ENCODE measurements at places on chromosomes 1 and 21.

GRCh38 chr1:176768532-176768931 lies 305.6 kb downstream of the PAPPA2 start:
- no peak for DNase-seq

- DNase-seq: no peak
Measured at GRCh38 chr1:226575739-226576378, 27.3 kb downstream of the STUM start.

DNA sequence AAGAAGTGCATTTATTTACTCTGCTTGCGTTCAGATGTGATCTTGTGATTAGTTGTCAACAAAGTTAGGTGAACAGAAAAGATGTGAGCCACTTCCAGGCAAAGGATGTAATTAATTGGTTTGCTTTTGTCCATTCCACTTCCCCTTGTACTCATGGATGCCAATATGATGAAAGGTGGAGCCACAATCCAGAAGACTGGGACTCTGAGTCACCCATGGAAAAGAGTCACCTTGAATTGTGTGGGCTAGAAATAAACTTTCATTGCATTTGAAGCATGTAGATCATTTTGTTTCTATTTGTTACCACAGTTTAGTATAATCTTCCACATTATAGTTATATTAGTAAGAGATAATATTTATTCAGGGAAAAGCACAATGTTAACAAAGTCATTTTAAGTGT lies 684.2 kb downstream of the LTN1 start:
- DNase-seq: no peak

DNA sequence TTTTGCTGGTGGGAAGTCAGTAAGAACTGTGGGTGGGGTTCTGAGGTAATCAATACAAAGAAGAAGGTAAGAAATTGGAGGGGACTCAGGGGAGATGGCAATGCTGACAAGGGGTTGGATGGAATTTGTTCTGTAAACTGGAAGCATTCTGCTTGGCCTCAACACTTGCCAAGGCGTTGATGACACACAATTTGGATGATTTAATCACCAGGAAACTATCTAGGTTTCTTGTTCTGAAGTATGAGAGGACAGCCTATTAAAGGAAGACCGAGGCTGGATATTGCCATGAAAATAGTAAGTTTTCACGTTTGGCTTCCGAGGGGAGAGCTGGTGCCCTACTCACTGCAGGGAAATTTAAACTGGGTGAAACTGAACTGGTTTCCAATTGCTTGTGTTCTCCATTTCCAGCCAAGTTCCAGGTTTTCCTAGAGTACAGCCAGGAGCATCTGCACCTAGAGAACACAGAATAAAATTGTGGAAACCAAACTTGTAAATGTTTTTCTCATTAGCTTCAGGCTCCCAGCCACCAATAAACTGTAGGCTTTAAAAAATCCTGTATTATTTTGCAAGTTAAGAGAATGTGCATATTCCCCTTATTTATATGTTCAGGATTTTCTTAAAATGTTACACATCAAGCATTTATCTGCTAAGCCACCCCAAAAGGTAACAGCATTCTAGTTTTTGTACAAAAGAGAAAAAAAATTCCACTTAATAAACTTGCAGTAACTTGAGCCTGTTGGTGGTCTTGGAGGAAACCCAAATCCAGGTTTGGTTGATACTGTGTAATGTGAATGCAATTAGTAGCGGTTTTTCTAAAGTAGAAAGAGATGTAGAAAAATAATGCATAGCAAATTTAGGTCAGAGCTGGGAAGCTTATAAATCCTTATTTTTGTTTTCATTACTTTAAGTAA lies 53.8 kb downstream of the ROR1 start:
- DNase-seq: no peak

DNA sequence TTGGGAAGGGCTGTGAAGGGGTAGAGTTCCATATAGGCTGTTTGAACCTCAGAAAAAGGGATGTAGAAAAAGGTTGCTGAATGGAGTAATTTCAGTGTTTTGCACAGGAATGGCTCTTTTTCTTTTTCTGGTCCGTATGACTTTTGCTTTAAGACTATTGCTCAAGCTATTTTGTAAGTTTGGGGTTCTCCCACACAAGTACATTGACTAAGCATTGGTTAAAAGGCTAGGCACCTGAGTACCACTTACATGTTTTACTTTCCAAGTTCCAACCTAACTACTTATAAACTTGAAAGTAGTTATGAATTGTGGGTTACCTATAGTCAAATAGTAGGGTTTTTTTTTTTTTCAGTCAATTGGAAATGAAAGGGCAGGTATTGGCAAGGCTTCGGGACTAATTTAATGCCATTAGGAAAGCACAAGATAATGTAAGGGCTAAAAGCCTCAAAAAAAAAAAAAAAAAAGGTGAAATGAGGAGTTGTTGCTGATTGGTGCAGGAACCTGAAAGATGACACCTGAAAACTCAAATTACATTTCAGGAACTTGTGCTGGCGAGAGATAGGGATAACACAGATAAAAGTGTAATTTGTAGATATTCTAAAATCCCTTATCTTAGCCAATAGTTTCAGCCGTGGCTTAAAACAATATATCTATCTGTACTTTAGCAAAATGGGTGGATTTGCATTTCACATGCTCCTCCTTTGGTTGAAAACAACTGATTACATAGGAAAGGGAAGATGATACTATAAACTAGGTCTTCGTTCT lies 209.5 kb downstream of the RPS6KC1 start:
- DNase-seq: no peak

DNA sequence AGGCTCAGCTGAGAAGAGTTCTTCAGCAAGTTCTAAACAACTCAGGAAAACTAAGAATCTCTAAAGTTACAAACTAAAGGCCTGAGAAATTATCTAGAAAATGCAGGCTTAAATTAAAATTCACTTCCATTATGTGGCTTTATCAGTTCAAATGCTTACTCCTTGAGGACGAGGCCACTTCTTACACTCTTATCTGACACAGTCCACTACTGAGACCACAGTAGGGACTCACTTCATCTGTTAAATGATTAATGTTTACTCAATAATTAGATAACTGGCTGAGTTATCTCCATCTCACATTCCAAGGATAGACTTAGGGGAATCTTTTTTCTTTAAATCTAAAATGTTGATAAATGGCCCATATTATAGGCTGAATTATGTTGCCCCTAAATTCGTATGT lies 1.6 kb downstream of the C1orf141 start:
- DNase-seq: no peak

- no peak for DNase-seq
Measured at GRCh38 chr1:26784023-26784871, 3.5 kb upstream of the PIGV start.

GRCh38 chr1:167483790-167484189 lies 34.5 kb downstream of the CD247 start:
- DNase-seq: no peak

GRCh38 chr1:227395426-227396028 lies 77.2 kb upstream of the CDC42BPA start:
- DNase-seq: no peak

- no peak for DNase-seq
Measured at GRCh38 chr1:66271904-66272254, 262.1 kb upstream of the SGIP1 start.
